Activated CD8-positive, alpha-beta memory T cell treated with anti-CD3 and anti-CD28 coated beads for 48 hours (primary cell): ENCODE measurements at places on chromosomes 1 and 21.

DNA sequence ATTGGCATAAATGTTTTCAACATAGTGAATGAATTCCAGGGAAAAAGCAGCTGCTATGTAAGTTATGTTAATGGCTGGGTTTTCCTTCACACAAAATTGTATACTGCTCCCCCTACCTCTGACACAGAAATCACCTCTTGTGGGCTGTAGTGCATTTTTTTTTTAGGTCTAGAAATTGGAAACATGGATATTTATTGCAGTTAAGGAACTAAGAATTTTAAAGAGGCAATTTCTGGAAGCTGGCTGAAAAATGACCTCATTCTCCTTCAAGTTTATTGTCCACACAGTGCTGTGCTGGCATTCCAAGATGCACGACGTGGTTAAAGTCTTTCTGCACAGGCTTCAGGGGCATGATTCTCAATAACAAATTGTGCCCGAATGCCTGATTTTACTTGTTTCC lies 1424.2 kb downstream of the MRPL39 start:
- no peak for DNase-seq

DNA sequence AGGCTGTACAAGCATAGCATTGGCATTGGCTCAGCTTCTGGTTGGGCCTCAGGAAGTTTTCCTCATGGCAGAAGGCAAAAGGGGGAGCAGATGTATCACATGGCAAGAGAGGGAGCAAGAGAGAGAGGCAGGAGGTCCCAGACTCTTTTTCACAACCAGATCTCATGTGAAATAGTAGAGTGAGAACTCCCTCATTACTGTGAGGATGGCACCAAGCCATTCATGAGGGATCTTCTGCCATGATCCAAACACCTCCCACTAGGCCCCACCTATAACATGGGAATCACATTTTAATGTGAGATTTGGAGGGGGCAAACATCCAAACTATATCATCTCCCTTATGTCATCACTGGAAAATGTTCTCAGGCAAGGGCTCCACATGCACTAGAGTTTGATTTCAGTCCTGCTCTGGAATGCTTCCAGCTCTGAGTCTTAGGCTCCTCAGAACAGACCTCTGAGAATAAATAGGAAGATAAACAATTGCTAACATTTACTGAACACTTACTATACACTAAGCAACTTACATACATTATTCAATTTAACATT lies 39.4 kb upstream of the VTCN1 start:
- no peak for DNase-seq

GRCh38 chr21:33801424-33802405 lies 113.9 kb downstream of the ATP5PO start:
- DNase-seq = no peak

GRCh38 chr1:116997066-116997465 lies 4.5 kb upstream of the CD101 start:
- DNase-seq = no peak

DNA sequence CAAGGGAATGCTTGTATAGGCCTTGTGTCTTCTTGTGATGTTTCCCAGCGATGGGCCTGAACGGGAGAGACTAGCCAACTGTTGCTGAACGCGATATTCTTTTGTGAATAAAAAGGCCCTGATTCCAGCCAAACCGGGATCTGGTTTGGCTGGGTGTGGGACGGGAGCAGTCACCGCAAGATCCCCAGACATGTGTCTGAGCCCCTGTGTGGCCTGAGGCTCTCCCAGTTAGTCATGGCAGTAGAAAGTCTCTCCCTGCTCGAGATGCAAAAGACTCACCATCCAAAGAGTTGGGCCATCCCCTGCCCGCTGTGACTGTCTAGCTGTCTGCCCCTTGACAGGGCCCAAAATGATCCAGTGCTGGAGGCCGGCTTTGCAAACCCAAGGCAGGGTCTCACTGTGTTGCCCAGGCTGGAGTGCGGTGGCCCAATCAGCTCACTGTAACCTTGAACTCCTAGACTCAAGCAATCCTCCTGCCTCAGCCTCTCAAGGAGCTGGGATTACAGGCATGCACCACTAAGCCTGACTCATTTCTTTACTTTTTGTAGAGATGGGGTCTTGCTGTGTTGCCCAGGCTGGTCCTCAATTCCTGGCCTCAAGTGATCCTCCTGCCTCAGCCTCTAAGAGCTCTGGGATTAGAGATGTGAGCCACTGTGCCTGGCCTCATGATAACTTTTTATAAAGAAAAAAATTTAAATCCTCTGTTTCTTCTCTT lies 56.4 kb downstream of the KIF26B start:
- no peak for DNase-seq
